ENCODE measurements at places on chromosomes 7 and 10.

DNA sequence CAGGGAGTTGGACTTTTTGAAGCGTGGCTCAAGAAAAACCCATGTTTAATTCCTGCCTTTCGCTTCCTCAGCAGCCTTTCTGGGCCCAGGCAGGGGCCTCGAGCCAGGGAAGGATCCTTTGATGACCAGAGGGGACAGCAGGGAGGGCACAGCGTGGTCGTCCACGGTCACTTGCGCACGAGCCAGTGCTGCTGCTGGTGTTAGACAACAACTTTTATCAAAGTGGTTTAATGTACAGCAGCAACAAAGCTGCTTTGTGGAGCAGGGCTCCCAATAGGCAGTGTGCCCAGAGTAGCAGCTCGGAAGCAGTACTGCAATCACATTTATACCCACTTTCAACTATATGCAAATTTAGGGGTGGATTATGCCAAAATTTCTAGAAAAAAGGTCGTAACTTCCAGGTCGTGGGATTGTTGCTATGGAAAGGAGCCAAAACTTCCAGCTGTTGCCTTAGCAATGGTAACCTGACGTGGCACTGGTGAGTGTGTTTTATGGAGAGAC is 6.1 kb downstream of the GIMAP1 start:
- no peak for DNase-seq

GRCh38 chr7:29552392-29552791 is 11.2 kb upstream of the PRR15 start:
- no peak for DNase-seq

DNA sequence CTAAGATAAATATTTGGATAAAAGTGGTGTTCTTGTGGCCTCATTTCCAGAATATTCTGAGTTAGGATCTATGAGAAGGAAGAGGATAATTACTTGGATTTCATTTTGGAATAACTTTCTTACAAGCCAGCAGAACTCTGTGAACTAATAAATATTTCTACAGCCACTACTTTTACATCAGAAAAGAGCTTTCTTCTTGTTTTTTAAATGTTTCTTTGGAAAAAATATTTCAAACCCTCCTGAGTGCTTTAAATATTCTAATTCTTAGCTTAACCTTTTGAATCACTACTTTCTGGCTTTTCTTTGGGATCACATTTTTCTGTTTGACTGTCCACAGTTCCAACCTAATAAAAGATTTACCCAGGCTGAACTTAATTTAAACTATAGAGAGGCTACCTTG is 279.2 kb upstream of the PHYHIPL start:
- no peak for DNase-seq

DNA sequence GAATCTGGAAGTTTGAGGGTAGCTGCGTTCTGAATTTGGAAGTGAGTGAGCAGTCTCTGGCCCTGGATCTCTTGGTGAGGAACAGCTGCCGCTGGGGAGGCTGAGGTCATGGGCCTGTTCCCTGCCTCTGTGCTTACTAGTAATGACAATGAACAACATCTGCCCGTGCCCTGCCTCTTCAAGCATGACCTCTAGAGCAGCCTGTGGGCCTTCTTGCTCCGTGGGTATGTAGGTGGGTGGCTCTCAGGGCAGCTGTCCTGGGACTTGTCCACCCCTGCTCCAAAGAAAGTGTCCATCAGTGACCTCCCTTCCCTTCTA is 186.2 kb downstream of the CXCL12 start:
- DNase-seq = no peak

DNA sequence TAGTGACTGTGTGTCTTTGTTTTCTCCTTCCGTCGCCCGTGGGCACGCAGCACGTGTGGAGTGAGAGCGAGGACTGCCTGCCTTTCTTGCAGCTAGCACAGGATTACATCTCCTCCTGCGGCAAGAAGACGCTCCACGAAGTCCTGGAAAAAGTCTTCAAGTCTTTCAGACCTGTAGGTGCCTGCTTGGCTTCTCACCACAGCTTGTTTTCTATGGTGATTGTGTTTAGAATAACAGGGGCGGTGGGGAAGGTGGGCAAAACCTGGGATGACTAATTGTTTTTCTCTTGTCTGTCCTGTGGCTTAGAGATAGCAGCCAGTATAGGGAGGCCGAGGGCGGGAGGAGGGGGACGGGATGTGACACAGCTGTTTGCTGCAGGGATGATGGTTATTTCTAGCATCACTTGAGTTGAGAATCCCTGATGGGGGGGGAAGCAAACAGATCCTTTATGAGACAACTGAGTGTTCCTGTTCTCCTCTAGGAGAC is 11.4 kb downstream of the MTURN start:
- DNase-seq = no peak

- no peak for DNase-seq
Measured at GRCh38 chr7:70432567-70433001, 699.4 kb upstream of the GALNT17 start.

DNA sequence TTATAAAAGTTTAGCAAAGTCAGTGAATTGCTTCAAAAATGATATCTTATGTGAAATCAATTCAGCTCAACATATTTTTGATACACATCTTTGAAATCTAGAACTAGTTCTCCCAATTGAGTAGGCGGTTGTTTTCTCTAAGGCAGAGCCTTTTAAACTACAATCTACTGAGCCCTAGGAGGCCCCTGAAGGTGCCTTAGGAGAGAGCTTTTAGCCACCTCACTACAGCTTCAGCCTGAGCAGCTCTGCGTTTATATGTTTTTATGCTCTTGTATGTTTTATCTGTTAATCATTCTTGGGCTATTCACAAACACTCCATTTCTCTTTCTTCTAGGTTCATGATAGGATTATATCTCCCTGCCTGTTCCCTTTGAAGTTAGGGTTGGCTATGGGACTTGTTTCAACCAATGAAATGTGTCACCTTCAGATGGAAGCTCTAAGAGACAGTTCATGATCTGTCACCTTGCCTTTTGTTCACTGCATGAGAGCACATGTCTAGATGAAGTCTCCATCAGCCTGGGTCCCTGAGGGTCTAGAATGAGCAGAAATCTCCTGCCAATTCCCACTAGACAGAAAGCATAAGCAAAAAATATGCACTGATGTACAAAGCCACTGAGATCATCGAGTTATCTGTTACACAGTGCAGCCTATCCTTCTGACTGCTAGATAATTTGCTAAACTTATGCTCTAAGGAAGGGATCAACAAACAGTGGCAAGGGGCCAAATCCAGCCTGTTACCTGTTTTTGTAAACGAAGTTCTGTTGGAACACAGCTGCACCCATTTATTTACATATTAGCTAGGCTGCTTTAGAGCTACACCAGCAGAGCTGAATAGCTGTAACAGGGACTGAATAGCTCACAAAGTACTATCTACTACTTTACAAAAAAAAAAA is 128.5 kb upstream of the CDK1 start:
- DNase-seq = no peak

GRCh38 chr7:8214244-8214824 is 47.6 kb downstream of the ICA1 start:
- no peak for DNase-seq

DNA sequence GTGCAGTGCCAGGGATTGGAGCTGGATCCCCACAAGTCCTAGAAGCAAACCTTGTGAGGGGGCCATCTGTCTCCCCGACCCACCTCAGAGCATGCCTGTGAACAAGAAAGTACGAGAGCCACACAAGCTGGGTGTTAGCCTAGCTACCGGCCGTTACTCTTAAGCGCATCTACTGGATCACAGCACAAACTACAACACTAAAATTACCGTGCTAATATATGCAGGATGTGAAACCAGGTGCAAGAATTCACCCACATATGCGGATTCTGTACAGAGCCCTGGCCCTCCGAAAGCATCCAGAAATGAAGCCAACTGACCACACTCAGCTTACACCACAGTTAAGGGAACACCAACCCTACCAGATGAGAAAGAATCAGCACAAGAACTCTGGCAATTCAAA is 16.0 kb upstream of the PRSS1 start:
- DNase-seq = no peak

DNA sequence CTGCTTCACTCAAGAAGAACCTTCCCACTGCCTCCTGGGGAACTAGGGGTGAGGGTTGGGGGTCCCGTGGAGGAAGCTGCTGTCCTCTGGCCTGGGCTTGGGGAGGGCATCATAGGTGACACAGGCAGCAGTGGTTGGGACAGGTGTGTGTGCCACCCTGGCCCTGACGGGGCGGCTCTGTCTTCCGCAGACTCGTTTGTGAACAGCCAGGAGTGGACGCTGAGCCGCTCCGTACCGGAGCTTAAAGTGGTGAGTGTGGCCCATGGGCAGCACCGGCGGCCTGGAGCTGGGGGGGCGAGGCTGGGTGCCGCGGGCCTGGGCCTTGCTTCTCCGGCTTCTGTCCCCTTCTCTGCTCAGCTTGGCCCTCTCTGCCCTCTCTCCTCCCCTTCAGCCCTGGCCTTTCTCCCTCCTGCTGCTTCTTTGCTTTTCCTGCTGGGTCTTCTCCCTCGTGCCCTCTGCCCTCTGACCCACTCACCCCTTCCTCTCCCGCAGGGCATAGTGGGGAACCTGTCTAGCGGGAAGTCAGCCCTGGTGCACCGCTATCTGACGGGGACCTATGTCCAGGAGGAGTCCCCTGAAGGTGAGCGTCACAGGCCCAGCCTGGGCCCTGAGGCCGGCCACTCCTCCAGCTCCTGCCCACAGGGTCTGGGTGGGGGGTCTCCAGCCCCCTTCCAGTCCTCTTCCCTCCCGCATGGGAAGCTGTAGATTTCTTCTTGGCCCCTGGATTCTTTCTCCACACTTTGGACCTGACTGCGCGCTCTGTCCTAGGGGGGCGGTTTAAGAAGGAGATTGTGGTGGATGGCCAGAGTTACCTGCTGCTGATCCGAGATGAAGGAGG is 30.5 kb downstream of the AGAP3 start:
- DNase-seq = no peak

DNA sequence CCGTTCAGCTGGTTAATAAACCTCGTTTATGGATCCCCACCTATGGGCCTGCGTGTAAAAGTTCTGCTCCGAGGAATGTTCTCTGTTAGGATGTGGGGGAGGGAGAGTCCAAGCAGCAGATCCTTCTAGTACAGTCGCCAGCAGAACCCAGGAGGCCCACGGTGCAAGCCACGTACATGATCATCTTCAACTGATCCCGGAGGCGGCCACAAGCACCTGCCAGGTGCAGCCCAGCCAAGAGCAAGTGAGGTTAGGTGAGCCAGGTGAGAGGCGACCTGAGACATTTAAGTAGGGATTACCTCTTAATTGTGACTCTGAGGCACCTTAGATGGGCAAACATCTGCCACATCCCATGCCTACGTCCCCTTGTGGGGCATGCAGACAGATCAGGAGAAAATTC is 18.0 kb upstream of the FGFR2 start:
- no peak for DNase-seq

- no peak for DNase-seq
Measured at GRCh38 chr10:108250936-108251620, 1086.6 kb upstream of the SORCS1 start.

GRCh38 chr7:37283716-37284115 is 164.9 kb downstream of the ELMO1 start:
- no peak for DNase-seq

- DNase-seq = no peak
Measured at GRCh38 chr7:131111081-131111576, 216.5 kb upstream of the MKLN1 start.

- DNase-seq = no peak
Measured at GRCh38 chr7:155729847-155730246, 82.4 kb downstream of the SHH start.

- no peak for DNase-seq
Measured at GRCh38 chr10:588246-589165, 101.0 kb downstream of the DIP2C start.

DNA sequence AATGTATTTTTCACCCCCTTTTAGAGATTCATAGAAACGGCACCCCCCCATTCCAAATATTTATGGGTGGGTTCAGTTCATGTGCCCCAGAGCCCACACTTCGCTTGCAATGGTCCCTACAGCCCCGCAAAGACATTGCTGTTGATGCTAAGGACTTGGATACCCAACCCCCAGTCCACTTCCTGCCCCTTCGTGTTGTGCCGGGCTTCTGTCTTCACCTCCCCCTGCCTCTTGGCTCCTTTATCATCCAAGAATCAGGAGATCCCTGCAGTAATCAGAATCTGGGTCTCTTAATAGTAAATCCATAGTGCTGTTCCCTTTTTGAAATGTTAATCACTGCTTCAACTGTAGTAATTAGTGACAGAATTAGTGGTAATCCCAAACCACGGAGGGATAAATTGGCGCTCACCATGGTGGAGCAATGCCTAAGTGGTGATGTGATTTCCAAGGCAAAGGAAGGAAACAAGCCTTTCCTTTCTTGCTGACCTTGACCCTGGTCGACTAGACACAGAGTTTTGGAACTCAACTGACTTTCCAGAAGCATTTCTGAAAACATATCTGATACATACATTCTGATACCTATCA is 67.7 kb downstream of the HK1 start:
- no peak for DNase-seq

- peak; percentile 76 for DNase-seq
Measured at GRCh38 chr10:75099952-75100763, 11.3 kb upstream of the SAMD8 start.

- no peak for DNase-seq
Measured at GRCh38 chr7:127959770-127960169, 71.5 kb downstream of the LRRC4 start.

GRCh38 chr7:76424413-76425111 is at the start of gene ZP3:
TSS of gene ZP3 (plus strand) at chr7:76424950. CDS start at chr7:76424965, 15 bp downstream.
- no peak for DNase-seq

- DNase-seq = no peak
Measured at GRCh38 chr7:129401228-129401966, 32.8 kb upstream of the STRIP2 start.

Measured in activated CD4-positive, alpha-beta T cell treated with anti-CD3 and anti-CD28 coated beads, Interleukin-2, amount 50 U/mL, for 4 hours (primary cell).